ENCODE measurements at places on chromosomes 2 and 18.

GRCh38 chr18:75418293-75419005 lies 9.1 kb downstream of the SMIM21 start:
- no peak for DNase-seq

- DNase-seq, result no peak
Observed at GRCh38 chr2:21779786-21780185, 656.0 kb downstream of the TDRD15 start.

DNA sequence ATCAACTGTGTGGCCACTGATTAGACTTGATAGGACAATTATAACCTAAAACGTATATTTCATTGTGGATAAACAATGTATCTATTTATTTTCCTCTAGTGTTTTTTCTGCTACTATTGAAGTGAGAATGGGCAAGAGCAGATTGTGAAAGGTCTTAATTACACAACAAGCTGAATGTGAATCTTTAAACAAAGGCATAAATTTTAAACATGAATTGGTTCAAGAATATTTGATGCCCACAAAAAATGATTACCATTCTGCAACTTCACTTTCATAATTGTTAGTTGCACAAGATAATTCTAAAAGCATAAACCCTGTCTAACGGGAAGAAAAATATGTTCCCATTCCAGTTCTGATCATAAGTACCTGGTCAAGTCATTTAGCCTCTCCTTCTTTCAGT lies 285.6 kb downstream of the GULP1 start:
- DNase-seq, result no peak

GRCh38 chr2:219739066-219739465 lies 111.6 kb downstream of the SLC4A3 start:
- no peak for DNase-seq

All from activated T-cell treated with anti-CD3 and anti-CD28 coated beads, Interleukin-2, amount 50 U/mL, for 4 hours (primary cell).